Fibroblast of skin of right biceps (primary cell): ENCODE measurements at places on chromosomes 5 and 9.

- peak; percentile 59 for DNase-seq
These were observed 78.7 kb upstream of the SAP30L start for GRCh38 chr5:154367101-154367500.

GRCh38 chr9:104896131-104896530, 31.8 kb downstream of the ABCA1 start:
- no peak for DNase-seq

- DNase-seq: no peak
These were observed 1992.3 kb downstream of the MAT2B start for GRCh38 chr5:165497707-165498106.

DNA sequence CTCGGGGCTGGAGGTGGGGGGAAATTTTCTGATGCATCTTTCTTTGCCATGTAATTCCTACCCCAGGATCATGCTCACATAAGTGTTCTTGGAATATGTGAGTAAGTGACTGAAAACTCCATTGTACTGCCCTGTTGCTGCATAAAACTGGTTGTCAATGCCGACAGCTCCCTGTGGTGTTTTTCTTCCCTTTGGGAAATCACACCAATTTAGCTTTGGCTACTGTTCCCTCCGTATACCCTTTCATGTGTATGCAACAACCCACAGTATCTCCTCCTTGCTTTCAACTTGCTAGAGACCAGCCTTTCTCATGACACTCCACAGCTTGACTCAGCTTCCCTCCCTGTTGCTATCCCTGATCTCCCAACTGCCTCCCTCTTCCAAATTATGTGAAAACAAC, 240.6 kb downstream of the TRIM32 start:
- DNase-seq: no peak

- no peak for DNase-seq
These were observed 171.5 kb upstream of the GNA14 start for GRCh38 chr9:77819657-77820056.

DNA sequence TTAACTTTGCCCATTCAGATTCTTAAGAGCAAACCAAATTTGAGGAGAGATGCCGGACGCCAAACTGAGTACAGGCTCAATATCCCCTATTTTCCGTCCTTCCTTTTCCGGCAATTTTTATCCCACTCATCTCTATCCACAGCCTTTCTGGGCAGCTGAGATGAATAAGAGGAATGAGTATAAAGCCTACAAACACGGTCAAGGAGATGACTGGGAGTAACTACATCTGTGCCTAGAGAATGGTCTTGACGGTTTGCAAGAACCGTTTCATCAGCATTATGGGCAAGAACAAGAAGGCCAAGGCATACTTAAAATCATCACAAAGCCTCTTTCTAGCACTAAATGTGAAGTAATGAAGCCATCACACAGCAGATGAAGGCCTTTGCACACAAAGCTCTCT, 227.3 kb downstream of the DCP2 start:
- DNase-seq: no peak

GRCh38 chr9:5846096-5846495, 13.2 kb upstream of the ERMP1 start:
- DNase-seq: no peak

DNA sequence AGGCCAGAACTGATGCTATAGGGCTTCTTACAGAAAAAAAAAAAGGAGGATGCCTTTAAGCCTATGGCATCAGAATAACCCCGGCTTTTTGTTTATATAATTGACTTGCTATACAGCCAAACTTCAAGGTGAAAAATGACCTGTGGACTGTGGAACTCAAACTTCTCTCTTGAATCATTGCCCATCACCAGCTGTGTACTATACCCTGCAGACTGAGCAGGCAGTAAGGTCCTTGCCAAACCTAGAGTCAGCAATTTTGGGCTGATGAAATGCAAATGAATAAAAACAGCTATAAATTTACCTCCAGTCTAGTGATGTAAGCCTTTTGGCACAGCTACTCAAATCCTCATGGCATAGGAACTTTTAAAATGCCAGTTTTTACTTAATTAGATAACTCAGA, 44.5 kb upstream of the PPP3R2 start:
- peak; percentile 29 for DNase-seq

- no peak for DNase-seq
These were observed 525.7 kb downstream of the TLE4 start for GRCh38 chr9:80097476-80097875.

DNA sequence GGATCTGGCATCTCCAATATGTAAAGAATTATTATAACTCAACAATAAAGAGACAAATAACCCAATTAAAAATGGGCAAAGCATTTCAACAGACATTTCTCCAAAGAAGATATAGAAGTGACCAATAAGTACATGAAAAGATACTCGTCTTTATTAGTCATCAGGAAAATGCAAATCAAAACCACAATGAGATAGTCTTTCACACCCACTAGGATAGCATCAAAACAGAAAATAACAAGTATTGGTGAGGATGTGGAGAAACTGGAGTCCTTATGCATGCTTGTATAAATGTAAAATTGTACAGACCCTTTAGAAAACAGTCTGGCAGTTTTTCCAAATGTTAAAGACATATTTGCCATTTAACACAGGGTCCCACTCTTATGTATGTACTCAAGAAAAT, 39.1 kb upstream of the ITGA1 start:
- no peak for DNase-seq

DNA sequence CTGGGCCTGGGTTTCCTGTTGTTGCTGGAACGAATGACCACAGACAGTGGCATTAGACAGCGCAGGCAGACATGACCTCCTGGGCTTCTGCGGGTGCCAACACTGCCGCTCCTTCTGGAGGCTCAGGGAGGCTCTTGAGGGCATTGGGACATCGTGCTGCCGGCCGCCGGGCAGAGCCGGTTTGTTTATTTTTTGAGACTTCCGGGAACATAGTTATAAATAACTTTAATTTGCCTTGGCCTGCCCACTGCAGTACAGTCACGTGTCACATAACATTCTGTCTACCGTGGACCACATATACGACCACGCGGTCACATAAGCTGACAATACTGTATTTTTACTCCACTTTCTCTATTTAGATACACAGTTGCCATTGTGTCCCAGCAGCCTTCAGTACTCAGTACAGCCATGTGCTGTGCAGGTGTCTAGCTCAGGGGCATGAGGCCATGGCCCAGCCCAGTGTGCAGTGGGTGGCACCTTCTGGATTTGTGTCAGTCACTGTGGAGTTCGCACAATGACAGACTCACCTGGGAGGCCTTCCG, 8.2 kb upstream of the TOR4A start:
- DNase-seq: no peak

DNA sequence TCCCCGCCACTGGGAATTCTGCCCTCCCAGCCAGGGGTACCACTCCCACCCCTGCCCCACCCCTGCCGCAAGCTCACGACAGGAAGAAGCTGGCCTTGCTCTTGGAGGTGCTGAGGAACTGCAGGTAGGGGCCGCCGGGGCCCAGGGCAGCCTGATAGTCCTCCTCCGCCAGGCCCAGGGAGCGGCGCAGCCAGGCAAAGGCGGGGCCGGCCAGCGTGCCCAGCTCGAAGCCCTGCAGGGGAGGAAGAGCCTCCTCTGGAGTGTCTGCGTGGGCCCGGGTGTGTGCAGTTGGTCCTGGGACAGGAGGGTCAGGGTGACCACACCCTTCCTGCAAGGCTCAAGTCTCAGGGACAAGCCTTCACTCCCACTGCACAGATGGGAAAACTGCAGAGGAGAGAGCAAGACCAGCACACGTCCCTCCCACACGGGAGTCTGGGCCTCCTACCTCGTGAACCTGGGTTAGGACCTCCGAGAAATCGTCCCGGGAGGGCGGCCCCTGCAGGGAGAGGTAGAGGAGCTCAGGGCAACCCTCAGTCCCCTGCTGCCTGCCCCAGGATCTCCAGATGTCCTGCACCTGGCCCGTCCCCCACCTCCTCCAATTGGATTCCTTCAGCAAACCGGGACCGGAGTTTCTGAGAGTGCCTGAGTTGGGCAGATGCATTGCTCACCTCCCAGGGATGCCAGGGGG, 2.4 kb downstream of the PIP5KL1 start:
- DNase-seq: no peak

GRCh38 chr5:143341807-143342570, 61.5 kb downstream of the NR3C1 start:
- peak; percentile 79 for DNase-seq

DNA sequence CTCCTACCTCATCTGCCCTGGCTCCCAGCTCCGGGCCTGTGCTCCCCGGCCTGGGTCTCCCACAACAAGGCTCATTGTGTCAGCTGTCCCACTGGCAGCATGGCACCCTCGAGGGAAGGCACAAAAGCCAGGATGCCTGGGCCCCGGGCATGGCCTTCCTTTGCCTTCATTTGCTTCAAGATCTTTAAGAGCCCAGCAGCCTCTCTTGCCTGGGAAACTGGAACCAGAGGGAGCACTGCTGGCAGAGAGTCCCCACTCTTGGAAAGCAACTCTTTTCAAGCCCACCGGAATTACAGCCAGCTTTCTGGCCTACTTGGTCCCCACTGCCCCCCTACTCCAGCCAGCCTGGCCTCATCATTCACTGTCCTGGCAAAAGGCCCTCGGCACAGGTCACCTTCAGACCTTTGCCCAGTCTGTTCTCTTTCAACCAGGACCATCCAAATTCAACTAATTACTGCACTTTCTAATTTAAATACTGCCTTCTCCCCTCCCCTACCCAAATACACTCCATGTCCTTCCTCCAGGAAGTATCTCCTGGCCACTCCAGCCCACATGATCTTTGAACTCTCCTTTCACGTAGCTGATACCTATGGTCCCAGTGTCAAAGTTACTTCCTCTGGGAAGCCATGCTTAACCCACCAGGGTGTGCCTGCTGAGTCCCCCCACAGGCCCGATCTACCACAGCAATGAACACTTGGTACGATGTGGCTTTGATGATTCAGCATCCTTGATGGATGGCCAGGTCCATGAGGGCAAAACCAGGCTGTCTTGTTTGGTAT, 8.9 kb downstream of the ZER1 start:
- no peak for DNase-seq

DNA sequence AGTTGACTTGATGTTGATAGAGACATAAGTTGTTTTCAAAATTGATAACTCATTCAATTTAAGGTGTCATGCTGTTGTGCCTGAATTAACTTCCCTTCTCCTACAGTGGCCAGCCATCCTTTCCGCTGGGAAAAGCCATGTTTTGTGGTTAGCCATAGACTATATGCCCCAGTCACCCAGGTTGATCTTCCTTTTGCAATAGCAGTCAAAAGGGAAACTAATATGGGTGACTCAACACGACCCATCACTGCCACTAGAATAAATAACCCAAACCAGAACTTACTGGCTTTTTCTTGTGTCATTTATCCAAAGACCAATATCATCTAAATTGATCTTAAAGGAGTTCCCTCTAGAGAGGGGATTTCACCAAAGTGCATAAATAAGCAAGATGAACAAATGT, 87.4 kb downstream of the PTCD2 start:
- peak; percentile 59 for DNase-seq

DNA sequence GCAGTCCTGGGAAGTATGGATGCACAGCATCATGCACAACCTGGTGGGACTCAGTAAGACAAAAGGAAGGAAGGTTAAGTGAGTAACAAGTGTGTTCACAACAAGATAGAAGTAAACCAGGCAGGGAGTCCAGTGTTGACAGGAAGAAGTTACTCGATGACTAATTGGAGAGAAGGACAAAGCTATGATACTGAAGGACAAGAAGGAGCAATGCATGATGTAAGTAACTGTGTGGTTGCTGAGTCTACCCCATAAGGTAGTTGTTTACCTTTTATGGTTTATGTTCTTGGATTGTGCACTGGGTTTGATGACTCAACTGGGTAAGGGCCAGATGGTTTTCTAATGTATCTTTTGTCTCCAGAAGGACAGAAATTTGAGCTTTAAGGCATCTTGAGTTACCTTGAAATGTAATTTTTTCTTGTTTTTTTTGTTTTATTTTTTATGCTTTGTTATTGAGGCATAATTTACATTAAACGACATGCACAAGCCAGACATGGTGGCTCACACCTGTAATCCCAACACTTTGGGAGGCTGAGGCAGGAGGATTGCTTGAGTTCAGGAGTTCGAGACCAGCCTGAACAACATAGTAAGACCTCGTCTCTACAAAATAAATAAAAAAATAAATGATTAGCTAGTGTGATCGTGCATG, 89.2 kb upstream of the CAST start:
- DNase-seq: peak; percentile 98

DNA sequence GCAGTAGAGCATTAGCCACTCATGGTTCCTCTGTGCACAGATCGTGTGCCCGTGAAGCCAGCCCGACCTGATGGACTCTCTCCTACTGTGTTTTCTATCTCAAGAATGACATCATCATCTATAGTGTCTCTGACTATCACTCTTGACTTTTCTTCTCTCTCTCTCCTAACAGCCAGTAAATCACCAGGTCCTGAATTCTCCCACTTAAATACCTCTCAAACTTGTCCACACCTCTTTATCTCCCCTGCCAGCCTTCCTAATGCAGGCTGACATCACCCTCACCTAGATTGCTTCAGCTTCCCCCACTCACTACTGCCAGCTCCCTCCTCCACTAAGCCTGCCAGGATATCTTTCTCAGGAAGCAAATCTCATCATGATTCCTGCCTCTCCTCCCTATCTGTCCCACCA, 90.6 kb upstream of the MIER3 start:
- DNase-seq: no peak
